CD4-positive, alpha-beta T cell treated with Interleukin-2 at 100 ng/mL for 4 hours (primary cell): ENCODE measurements at places on chromosomes 2 and 18.

DNA sequence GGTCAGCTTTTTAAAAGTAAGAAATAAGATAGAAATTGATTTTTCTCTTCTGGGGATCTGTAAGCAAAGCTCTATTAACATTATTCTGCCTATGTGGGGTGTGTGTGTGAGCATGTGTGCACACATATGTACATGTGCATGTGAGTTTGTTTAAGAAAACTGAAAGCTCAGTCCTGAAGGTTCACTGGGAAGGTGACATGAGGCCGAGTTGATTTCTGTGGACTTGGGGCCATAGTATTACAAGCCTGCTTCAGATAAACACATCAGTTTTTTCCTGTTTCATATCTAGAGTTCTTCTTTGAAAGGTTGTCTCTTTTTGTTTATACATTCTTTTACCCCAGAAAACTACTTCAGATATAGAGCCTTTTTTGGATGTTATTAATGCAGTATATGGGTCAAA lies 83.4 kb downstream of the SERPINB8 start:
- DNase-seq, result no peak

DNA sequence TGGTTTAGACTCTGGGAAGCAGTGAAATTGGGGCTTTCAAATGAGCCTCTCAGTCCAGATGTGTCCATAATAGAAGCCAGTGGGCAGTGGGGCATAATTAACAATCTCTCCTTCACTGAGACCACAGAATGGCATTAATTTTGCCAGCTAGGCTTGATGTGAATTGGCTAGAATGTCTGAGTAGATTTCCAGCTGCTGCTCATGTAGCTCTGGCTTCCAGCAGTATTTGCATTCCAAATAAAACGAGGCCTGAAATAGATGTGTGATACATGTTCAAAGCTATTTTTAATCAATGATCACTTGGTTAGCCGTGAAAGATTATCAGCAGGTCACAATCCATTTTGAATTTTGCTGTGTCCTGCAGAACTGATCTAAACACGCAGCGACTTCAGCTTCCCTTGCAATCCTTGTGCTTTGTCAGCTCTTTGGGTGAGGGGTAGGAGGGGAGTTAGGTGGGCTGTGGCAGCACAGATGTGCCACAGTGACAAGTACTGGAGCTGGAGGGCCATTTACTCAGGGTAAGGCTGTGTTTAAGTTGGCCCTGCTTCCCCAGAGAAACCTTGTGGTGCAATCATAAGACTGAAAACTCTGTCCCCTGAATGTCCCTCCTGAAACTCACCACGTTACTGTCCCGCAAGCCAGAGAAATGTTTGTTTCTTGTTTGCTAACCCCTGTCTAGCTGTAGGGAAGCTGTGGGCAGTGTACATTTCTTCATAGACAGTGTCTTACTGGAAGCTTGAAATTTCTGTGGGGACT lies 56.9 kb upstream of the TMEM178A start:
- DNase-seq, result no peak

DNA sequence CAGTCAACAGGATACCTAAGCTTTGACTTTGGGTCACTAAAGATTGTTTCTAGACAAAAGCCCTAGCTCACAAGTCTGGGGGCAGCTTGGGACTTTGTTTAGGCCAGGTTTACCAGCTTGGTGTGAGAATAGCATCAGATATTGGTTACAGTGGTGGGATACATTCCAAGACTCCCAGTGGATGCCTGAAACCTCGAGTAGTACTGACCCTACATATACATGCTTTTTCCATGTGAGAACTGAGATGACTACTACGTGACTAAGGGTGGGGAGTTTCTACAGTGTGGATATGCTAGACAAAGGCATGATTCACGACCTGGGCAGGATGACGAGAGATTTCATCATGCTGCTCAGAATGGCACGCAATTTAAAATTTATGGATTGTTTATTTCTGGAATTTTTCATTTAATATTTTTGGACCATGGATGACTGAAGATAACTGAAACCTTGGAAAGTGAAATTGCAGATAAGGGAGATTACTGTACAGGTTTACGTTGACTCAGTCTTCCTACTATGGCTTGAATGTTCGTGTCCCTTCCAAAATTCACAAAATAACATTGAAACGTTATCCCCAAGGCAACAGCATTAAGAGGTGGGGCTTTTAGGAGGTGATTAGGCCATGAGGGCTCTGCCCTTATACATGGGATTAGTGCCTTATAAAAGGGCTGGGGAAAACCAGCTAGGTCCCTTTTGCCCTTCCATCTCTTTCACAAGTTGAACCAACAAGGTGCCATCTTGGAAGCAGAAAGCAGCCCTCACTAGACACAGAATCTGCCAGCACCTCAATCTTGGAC lies 50.2 kb upstream of the CTAGE1 start:
- DNase-seq, result no peak

GRCh38 chr18:31566576-31567306 lies 24.9 kb upstream of the TTR start:
- no peak for DNase-seq

- peak; percentile 5 for DNase-seq
These were observed 2.7 kb upstream of the PID1 start for GRCh38 chr2:229273723-229274338.

DNA sequence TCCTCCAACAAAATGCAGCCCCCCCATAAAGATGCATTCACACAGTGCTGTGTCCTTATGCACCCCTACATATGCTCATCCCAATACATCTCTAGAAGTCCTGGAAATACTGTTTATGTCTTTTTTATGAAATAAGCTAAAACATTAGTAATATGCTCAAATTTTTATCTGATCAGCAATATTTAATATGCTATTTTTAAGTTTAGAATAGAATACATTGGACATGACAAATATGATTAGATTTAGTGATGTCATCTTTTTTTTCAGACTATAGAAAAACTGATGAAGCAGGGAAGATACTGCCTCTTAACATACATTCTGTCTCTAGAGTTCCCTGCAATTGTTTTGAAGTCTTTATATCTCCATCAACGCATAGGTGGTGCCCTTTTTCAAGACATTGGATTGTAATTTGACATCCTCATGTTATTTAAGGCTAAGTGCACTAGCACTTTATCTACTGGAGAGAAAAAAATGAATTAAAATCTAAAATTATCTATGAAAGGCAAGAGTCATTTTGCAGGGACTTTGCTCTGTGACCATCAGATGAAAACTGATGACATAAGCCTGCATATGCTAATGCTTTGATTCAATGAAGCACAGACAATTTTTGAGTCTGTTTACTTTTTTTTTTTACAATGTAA lies 395.3 kb downstream of the LPIN1 start:
- no peak for DNase-seq

DNA sequence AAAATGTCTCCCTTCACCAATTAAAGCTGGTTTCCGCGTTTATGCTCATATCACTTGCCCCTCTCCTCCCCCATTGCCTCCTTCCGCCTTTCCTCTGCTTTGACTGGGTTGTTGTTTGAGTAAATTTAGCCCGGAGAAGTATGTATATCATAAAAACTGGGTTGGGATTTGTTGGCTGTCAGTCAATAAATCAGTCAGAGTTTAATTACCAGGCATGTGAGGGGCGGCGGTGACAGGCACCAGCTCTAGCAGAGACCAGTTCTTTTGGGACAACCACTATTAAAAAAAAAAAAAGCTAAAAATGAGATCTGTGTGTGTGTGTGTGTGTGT lies 382.4 kb upstream of the SMIM21 start:
- DNase-seq, result no peak

- peak; percentile 43 for DNase-seq
These were observed 575 bp downstream of the HSPD1 start for GRCh38 chr2:197498937-197499593.

DNA sequence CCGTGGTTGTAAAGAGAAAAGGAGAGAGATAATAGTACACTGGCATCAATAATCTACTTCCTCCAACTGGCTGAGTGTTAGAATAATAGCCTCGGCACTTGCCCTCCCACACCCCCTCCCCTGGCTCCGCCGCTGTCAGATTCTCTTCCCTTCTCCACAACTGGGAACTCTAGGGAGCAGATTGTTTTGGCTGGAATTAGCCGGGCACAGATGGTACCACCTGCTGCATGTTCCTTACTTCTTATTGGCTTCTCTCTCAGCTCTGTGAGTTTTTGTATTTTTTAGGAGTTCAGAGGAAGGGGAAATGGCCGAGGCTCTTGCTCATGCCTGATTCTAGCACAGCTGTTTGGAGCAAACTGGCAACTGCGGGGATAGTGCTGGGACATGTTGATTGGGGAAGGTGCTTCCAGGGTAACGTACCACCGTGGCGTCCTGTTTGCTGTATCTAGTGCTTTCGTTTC lies 140.0 kb downstream of the ZEB2 start:
- no peak for DNase-seq

- DNase-seq, result no peak
These were observed 56.7 kb downstream of the IL1R2 start for GRCh38 chr2:102048465-102048864.

- DNase-seq, result no peak
These were observed 125.8 kb upstream of the RASGRP3 start for GRCh38 chr2:33350632-33351031.

GRCh38 chr2:85599468-85600234 lies 2.8 kb downstream of the TMEM150A start:
- no peak for DNase-seq

- no peak for DNase-seq
These were observed 317.4 kb upstream of the ETAA1 start for GRCh38 chr2:67079729-67080128.
